RWPE2 (cell line): ENCODE measurements at places on chromosomes 13 and 19.

DNA sequence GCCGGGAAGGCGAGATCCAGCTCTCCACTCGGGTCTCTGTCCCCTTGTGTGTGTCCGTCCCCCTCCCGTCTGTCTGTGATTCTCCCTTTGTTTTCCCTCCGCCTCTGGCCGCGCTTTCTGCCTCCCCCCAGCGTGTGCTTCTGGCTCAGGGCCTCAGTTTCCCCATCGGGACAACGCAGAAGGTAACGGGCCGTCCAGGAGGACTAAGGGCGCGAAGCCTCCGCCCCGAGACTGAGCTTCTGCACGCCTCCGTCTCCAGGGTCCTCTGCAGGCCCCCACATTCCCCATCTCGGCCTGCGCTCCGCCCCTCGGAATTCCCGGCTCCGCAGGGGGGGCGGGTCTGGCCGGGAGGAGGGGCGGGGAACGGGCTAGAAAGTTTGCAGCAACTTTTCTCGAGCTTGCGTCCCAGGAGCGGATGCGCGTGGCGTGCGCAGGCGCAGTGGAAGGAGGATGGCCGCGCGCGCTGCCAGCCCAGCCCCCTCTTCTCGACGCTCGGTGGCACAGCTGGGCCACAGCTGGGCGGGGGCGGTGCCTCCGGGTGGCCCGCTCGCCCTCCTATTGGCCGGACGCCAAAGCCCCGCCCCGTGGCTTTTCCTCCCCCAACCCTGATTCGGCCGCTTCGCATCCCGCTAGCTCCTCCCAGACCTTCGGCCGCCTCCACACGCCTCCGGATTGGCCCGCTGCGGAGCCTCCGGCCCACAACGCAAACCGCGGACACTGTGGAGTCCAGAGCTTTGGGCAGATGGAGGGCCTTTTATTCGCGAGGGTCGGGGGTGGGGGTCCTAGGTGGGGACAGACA, at the start of gene SIX5:
Gene SIX5 (minus strand): TSS at position 269 of the 799 bp plus-strand sequence. CDS start 408 bp downstream, outside the sequence.
- DNase-seq = peak; percentile 97

- no peak for DNase-seq
These were observed 16.5 kb downstream of the PLD3 start for GRCh38 chr19:40365010-40365409.

DNA sequence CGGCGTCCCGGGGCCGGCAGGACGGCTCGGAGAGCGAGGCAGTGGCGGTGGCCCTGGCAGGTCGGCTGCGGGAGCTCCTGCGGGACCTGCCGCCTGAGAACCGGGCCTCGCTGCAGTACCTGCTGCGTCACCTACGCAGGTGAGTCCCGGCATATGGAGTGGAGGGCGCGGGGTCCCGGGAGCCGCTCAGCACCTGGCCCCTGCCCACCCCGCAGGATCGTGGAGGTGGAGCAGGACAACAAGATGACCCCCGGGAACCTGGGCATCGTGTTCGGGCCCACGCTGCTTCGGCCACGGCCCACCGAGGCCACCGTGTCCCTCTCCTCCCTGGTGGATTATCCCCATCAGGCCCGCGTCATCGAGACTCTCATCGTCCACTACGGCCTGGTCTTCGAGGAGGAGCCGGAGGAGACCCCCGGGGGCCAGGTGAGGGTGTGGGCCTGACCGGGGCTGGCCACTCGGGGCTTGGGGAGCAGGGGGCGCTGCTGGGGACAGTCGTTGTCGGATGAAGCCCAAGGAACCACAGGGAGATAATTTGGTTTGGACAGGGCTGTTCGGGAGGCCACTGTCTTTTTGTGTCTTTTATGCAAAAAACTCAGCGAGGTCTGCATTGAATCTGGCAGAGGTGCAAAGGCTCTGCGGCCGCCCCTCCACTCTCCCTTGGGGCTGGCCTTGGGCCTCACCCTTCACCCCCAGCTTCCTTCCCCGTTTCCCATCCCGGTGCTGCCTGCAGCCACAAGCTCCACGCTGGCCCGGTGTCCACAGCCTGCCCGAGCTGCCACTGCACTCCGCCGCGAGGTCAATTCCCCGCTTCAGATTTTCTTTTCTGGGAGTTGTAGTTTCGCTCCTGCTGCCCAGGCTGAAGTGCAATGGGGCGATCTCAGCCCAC, 12.0 kb downstream of the POLR2E start:
- peak; percentile 49 for DNase-seq

GRCh38 chr13:93797463-93797862, 570.9 kb downstream of the GPC6 start:
- no peak for DNase-seq

DNA sequence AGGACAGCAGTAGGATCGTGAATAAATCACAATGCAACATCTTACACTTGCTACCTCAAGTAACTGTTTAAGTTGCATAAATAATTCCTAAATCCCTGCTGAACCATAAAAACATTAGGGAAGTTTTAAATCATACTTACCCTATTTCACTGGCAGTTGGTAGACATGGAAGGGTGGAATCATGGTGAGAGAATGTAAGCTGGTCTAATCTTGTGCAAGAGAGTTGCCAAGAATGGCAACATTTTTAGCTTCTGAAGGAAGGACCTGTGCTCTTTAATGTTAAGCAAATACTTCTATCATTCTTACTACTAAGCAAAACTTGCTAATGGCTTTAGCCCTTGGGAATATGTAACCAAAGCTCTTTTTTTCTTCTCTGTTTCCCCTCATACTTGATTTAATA, 46.8 kb downstream of the MTUS2 start:
- DNase-seq = no peak

DNA sequence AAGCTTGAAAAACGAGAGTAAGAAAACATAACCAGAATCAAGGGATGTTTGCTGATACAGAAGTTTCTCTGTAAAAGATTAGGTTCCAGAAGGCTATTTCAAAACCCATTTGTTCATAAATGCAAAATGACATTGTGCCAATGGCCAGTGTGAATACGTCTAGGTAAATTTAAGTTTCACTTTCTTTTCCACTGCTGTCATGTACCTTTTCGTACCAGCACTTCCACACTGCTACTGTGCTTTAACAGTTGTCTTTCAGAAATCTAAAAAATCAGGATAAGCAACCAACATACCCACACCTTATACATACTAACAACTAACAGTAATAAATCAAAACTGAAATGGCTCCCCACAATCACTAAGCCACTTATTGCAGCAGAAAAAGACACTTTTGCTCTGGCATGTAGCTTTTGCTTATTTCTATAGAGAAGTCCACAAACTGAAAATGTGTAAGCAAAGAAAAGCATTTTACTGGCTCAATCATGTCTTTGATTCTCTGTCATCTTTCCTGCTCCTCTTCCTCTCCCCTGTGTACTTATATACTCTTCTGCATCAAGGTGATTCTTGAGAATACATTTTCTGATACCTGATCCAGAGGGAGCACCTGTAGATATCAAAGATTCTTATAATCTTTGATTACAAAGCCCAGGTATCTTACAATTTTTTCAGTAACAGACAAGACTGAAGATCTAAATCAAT, 34.3 kb downstream of the ELF1 start:
- no peak for DNase-seq

DNA sequence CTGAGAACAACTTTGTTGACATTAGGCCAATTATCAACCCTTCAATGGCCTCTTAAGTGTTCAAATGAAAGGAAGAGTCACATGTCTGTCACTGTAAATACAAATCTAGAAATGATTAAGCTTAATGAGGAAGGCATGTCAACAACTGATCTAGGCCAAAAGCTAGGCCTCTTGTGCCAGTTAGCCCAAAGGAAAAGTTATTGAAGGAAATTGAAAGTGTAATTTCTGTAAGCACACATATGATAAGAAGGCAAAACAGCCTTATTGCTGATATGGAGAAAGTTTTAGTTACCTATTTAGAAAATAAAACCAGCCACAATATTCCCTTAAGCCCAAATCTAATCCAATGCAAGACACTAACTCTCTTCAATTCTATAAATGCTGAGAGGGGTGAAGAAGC, 604.7 kb downstream of the SLITRK6 start:
- DNase-seq = no peak
